Kasumi-1 (cell line): ENCODE measurements at places on chromosomes 3 and 15.

GRCh38 chr3:77320514-77320913 is 280.6 kb downstream of the ROBO2 start:
- peak; percentile 73 for DNase-seq

DNA sequence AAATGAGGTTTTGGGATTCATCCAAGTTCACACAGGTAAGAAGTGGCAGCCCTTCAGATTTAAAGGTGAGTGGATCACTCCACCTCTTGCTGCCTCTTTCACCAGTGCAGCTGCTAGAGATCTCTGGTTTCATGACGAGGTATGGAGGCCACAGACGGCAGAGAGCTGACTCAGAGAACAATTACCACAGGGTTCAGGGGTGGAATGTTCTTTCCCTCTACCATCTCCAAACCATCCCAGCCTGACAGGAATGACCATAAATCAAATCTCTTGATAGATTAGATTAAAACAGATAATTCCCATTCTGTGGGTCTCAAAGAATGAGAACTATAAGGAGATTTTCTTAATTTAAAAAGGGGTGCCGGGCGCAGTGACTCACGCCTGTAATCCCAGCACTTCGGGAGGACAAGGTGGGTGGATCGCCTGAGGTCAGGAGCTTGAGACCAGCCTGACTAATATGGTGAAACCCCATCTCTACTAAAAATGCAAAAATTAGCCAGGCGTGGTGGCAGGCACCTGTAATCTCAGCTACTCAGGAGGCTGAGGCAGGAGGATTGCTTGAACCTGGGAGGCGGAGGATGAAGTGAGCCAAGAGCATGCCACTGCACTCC is 174.2 kb upstream of the ATP11B start:
- no peak for DNase-seq

- no peak for DNase-seq
These were observed 4.2 kb downstream of the IL17RD start for GRCh38 chr3:57160765-57161538.

DNA sequence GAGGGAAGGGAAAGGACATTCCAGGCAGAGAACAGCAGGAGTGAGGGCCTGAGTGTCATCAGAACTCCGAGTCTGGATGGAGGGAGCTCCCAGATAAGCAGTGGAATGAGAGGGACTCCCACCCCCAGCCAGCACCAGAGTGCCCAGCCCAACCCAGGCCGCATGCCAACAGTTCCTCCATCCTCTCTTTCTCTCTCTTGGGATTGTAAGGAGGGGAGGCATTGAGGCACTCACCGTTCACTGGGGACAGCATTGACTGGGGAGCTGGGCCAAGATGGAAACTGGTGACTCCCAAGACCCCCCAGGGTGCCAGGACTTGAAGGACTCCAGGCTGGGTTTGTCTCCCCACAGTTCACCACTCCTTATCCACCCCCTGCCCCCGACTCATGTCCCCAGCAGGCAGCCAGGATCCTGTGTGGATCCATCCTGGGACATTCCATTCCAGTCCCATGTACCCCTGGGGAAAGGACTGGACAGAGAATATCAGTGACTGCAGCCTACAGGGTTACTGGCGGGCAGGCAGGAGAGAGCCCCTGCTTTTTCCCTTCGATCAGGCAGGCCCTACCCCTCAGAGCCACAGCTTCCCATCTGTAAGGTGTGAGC is 15.7 kb downstream of the PTH1R start:
- no peak for DNase-seq

- DNase-seq: no peak
These were observed 30.1 kb downstream of the FOXL2 start for GRCh38 chr3:138916824-138917223.

DNA sequence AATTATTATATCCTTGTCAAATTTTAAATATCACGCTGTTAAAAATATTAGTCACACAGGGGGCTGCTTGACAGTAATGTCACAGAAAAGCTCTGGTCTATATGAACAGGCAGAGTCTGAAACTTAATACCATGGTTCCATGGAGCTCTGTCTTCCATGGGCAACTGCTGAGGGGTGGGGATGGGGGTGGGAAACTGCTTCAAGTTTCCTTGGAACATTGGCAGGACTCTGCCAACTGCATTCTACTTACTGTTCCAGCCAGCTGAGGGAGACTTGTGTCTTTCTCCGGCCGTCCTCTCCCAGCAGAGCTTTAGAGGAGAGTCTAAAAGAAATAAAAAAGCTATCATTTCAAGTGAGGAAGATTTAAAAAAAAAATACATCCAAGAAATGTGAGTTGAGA is 348.7 kb downstream of the ZIC1 start:
- no peak for DNase-seq

DNA sequence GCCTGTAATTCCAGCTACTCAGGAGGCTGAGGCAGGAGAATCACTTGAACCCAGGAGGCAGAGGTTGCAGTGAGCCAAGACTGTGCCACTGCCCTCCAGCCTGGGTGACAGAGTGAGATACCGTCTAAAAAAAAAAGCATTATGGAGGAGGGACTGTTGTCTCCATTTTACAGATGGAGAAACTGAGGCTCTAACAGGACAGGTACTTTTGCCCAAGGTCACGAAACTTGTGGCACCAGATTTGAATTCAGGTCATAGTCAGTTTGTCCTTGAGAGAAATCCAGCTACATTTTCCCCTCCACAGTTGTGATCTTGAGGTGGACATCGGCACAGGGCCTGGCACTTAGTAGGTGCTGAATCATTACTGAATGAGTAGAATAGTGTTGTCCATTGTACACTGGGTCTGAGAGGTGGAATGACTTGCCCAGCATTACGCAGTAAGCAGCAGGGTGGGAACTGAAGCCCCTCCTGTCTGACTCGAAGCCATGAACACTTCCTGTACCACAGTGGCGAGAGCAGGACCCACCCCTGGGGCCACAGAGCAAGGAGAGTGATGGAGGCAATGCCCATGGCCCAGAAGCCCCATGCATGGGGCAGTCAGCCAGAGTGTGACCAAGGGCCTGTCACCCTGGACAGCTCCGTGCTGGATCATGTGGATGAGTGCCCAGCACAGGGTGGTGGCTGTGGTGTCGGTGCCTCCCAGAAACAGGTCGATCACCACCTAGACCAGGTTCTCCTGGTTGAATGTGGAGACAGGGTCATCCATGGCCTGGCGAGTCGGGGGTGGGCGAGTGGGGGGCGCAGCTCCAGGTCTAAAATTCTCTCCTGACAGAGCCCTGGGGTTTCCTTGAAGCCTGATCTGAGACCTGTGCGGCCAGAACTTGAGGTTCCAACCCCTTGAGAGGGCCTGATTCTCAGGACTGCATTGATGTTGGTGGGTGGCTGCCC is 20.4 kb upstream of the PARL start:
- no peak for DNase-seq

DNA sequence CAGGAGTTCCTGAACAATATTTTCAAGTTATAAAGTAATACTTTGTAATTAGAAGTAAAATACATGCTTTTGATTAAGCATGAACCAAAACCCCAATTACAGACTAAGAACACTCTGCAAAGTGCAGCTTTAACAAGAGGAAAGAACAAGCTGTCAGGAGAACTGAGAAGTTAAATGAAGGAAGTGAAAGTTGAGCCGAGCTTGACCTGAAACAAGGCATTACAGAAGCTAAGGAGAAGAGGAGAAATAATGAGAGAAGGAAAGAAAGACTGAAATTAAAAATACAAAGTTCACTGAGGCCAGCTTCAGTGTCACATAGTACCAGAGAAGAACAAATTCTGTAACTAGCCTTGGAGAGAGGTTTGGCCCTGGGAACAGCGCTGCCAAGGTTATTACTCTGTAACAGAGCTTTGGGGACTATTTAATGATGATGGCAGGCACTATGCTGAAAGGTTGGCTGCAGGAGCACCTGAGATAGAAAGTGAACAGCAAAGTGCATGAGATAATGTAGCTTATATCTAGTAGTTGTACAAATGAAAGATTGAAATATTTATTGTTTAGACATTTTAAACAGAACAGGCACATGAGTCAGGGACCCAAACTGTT is 241.9 kb upstream of the PEX5L start:
- DNase-seq: no peak

GRCh38 chr3:185629554-185630181 is 43.6 kb downstream of the SENP2 start:
- DNase-seq: no peak

GRCh38 chr3:18423401-18424212 is 1.5 kb downstream of the SATB1 start:
- DNase-seq: peak; percentile 64

GRCh38 chr15:99097441-99098410 is 7.2 kb upstream of the SYNM start:
- DNase-seq: no peak

- peak; percentile 93 for DNase-seq
These were observed 651 bp downstream of the MTMR14 start for GRCh38 chr3:9649791-9650521.

- DNase-seq: no peak
These were observed 177.5 kb downstream of the RORA start for GRCh38 chr15:61051569-61052031.

DNA sequence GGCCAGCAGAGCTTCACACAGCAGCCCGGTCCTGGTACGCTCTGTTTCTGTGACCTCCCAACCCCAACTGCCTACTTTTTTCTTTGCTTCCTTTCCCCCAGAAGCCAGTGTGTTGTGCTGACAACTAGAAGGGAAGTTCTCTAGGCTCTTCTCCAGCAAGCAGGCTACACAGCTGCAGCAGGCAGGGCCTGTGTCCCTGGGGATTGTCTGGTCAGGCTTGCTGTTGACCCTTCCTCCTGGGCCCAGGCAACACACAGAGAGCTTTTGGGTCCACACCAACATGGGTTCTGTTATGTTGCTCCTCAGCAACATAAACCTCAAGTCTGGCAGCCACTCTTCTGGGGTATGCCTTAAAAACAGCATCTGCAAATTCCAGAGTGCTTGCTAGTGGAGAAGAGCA is 36.2 kb upstream of the TSPAN3 start:
- no peak for DNase-seq

- no peak for DNase-seq
These were observed 111.5 kb downstream of the GABRG3 start for GRCh38 chr15:27082526-27082925.

- DNase-seq: no peak
These were observed 107.4 kb upstream of the FOXB1 start for GRCh38 chr15:59896663-59897074.

DNA sequence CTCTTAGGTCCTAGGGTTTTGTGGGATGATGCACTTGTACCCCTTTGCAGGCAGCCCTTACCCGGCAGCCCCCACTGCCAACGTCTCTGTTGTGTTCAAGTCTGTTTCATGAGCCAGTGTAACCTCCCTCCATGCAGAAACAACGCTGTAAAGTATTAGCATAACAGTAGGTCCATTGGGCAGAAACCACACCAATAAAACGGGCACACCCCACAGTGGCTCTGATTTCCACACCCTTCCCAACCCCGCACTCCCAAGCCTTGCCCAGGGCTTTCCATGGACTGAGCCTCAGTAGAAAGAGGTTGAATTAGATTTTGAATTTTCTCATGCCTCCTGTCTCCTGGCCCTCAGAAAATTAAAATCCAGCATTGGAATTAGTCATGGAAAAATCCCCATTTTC is 124.5 kb downstream of the CACNA1D start:
- DNase-seq: no peak

DNA sequence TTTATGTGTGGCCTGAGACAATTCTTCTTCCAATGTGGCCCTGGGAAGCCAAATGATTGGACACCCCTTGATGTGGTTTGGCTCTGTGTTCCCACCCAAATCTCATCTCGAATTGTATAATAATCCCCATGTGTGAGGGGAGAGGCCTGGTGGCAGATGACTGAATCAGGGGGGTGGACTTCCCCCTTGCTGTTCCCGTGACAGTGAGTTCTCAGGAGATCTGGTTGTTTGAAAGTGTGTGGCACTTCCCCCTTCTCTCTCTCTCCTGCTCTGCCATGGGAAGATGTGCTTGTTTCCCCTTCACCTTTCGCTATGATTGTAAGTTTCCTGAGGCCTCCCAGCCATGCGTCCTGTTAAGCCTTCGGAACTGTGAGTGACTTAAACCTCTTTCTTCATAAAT is 60.1 kb upstream of the PARL start:
- DNase-seq: no peak

GRCh38 chr3:143476965-143477640 is 357.5 kb downstream of the CHST2 start:
- DNase-seq: no peak

- DNase-seq: no peak
These were observed 168.3 kb upstream of the ICE2 start for GRCh38 chr15:60647246-60647645.

DNA sequence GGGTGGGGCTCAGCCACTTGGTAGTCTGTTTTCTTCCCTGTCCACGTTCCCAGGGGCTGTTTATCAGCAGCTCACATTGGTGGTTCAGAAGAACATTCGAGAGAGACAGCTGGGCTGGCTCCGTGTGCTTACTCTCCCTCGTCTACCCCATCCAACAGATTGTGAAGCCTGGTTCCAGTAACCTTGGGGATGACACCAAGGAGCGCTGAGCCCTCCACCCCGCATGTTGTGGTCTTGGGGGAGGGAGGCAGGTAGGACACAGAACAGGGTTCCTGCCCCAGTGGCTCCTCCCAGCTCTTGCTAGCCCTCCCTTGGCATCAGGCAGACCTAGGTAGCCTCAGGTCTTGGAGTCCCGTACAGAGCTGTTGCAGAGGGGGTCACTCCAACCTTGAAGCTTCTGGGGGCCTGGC is 33.1 kb downstream of the KLF13 start:
- no peak for DNase-seq

GRCh38 chr3:97138914-97139541 is 324.6 kb downstream of the EPHA6 start:
- DNase-seq: peak; percentile 12

DNA sequence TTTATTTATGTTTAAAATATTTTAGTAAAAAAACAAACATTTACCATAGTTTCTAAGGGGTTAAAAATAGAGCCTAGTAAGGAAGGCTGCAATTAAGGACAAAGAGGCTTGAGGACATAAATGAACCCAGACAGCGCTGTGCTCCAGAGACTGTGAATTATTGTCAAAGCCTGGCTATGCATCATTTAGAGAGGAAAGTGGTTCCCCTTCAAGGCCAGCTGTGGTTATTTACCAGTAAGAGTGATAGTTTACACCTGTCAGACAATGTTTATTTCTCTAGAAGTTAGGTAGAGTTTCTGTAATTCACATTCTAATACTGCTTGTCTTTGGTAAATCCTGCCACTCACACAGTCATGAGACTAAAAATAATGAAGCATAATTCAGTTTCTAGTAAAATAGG is 32.4 kb upstream of the PIK3R4 start:
- no peak for DNase-seq

- no peak for DNase-seq
These were observed 523.0 kb downstream of the FOXP1 start for GRCh38 chr3:71060536-71060935.

DNA sequence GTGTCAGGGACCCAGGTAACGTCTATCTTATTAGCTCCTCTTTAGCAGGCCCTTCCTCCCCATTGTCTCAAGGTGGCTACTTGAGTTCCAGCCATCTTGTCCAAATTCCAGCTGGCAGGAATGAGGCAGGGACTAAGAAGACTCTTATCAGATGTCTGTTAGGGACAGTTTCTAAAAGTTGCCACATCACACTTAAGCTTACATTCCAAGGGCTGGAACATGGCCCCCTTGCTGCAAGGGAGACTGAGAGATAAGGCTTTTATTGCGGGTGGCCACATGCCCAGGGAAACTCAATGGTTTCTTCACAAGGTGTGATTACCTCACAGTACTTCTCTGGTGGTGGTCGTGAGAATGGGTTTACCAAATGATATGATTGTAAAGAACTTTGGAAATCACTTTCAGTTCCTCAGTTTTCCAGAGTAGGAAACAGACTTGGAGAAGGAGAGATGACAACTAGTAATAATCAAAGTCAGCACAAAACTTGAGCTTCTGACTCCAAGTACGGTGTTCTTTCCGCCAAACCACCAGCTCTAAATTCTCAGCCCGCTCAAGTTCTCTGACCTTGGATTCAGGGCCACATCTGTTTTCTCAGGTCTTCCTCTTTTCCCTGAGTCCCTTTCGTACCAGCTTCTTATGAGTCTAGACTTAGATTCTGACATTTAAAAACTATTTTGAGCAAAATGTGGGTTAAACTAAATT is 14.2 kb downstream of the PDIA5 start:
- peak; percentile 20 for DNase-seq
